ENCODE measurements at places on chromosomes 12 and 14. TPM values are rescaled to one million over a fixed set of nuclear protein-coding genes. Genes with fewer than 3 reads are reported as not detected.

DNA sequence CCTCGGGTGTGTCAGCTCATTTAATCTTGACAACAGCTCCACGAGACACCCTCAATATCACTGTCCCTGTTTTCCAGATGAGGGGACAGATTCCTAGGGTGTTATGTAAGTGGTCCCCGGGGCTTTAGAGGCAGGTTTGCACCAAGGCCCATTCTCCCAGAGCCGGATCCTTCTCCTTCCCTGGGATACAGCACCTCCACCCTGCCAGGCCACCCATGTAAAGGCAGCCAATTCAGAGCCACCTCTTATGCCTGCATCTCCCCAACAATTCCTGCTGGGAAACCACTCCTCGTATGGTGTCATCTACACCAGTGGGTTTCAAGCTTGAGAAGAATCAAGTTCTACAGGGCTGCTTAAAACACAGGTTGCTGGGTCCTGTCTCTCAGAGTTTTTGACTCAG lies 4.1 kb upstream of the CYP46A1 start:
- no peak for DNase-seq
- no peaks in the 10 kb centered on the region for H3K36me3 ChIP-seq
- peaks cover 15% of the 10 kb centered on the region for H3K4me1 ChIP-seq
- no peaks in the 10 kb centered on the region for H3K27me3 ChIP-seq
- no peak overlapping the region for H3K4me3 ChIP-seq

The FGF23 gene
- total RNA-seq, result not detected

DNA sequence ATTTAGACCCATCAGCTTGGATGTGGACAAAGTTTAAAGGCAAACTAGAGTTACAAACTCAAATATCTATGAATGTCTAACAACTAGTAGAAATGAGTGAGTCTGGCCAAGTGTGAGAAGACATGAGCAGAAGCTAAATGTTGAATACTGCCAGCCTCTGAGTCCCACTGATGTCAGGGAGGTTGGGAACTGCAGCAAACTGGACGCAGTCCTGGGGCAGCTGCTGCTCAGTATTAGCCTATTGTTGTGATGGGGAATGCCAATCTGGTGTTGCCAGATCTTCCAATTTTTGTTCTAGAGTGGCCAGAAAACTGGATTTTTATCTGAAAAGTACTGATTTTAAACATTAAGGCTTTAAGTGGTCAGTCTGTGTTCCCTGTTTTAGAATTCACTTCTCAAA lies 770.4 kb upstream of the STXBP6 start:
- H3K27me3 ChIP-seq, result no peaks in the 10 kb centered on the region
- no peak for DNase-seq
- no peaks in the 10 kb centered on the region for H3K36me3 ChIP-seq
- no peak overlapping the region for H3K4me3 ChIP-seq
- H3K27ac ChIP-seq, result no peak overlapping the region
- no peaks in the 10 kb centered on the region for H3K4me1 ChIP-seq

DNA sequence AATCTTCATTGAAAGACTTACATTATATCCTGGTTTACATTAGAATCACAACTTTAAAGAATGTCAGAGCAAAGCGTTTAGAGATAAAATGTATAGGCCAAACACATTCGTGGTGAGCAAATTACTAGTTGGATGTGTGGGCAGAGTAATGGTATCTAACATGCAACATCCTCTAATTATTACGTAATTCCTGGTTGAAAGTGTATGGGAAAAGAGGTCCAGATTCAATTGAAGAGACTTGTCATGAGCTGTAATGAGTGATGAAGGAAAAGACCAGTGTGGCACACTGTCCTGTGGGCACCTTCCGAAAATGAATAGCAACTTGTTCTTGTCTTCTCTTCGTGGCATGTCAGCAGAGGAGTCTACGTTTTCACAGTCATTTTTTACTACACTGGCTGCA lies 192.8 kb downstream of the LRIG3 start:
- H3K36me3 ChIP-seq, result no peaks in the 10 kb centered on the region
- no peaks in the 10 kb centered on the region for H3K4me1 ChIP-seq
- H3K27ac ChIP-seq, result no peak overlapping the region

The KCNA5 gene
- not detected for total RNA-seq

GRCh38 chr12:100675432-100675831 lies 101.9 kb downstream of the GAS2L3 start:
- H3K27me3 ChIP-seq, result no peaks in the 10 kb centered on the region
- no peaks in the 10 kb centered on the region for H3K36me3 ChIP-seq
- DNase-seq, result no peak
- H3K4me1 ChIP-seq, result no peaks in the 10 kb centered on the region

GRCh38 chr12:130357241-130357640 lies 19.6 kb downstream of the PIWIL1 start:
- H3K27me3 ChIP-seq, result no peaks in the 10 kb centered on the region
- no peak for DNase-seq
- no peak overlapping the region for H3K4me3 ChIP-seq
- no peak overlapping the region for H3K27ac ChIP-seq
- peaks cover 5% of the 10 kb centered on the region for H3K4me1 ChIP-seq
